ENCODE measurements at places on chromosomes 11 and 22. TPM values are rescaled to one million over a fixed set of nuclear protein-coding genes. Genes with fewer than 3 reads are reported as not detected.

DNA sequence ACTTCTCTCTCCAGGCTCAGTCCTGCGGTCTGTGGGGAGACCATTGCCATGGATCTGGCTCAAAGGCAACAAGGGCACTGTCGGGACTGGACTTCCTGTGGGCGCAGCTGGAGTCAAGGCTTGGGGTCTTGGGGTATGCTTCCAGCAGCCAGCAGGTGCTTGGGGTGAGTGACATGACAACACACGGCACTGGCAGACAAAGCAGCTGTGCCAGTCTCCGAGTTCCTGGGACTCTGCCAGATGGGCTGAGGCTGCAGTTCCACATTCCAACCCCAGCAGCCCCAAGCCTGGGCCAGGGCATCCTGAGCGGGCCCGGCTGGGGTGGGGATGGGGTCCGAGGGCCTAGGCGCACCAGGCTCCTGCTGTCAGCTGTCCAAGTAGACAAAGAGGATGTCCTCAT is 12.3 kb downstream of the GUCD1 start:
- DNase-seq, result no peak

DNA sequence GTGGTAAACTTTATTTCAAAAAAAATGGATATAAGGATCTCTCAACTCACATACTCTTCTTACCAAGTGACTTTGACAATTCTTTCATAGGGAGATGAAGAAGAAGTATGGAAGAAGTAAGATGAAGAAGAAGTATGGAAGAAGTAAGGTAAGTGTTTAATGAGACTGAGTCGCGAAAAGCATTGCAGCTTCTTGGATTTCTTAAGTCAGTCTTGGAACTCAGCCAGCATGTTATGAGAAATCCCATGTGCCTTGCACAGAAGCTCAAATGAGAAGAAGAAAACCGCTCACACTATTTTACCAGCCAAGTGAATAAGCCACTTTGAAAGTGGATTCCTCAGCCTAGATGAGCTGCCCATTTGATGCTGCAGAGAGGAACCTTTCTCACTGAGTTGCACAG is 332.0 kb upstream of the CCDC179 start:
- DNase-seq, result peak; percentile 48

DNA sequence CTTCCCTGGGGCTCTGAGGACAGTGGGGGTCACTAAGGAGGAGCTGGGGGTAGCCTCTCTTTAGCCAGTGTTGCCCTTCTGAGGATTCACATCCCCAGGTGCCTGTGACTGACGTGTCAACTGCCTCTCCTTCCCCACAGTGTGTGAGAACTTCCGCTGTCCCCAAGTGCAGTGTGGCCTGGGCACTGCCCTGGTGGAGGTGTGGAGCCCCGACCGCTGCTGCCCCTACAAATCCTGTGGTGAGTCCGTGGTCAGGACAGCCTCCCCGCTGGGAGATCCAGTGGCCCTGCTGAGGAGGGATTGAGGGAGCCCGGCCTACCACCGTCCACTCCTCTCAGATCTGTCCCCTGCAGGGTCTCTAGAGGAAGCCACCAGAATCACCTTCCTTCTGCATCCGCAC is 81.1 kb upstream of the MYOD1 start:
- DNase-seq, result no peak

The NTM gene
- 25.5 TPM for polyA plus RNA-seq

The KCNE3 gene
- polyA plus RNA-seq, result 0.05 TPM

The TRIM51 gene
- not detected for polyA plus RNA-seq

DNA sequence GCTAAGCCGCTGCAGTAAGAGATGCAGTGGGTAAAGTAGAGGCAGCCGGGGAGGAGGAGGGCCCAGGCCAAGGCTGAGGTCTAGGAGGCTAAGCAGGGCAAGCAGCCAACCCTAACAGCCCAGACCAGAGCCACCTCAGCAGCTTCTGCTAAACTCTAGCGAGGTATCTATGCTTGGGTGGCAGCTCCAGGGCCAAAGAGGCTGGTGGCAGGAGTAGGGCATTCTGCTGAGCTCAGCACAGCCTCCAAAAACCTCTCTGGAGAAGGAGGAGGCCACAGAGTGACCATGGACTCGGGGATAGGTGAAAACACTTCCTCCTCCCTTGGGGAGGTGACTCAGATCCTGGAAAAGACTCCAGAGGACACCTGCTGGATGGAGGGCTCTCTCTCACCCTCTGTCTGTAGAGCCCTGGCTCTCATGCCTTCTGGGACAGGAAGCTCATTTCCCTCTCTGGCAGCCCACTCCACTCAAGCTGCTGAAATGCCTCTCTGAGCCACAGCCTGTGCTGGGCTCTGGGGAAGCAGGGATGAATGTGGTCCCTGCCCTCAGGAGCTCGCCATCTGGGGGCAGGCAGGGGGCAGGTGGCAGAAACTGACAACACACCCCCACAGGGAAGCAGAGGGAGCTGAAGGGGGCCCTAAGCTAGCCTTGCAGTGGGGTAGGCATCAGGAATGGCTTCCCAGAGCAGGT is 16.5 kb upstream of the TPBGL start:
- no peak for DNase-seq

The FOLH1 gene
- polyA plus RNA-seq, result not detected

All from IMR-90 (cell line).